ENCODE measurements at places on chromosomes 3 and 15.
A peak's percentile ranks its signal among the peaks of the same experiment; 100 is the strongest.

- DNase-seq: no peak
These were observed 18.8 kb upstream of the PRKCI start for GRCh38 chr3:170203457-170203856.

DNA sequence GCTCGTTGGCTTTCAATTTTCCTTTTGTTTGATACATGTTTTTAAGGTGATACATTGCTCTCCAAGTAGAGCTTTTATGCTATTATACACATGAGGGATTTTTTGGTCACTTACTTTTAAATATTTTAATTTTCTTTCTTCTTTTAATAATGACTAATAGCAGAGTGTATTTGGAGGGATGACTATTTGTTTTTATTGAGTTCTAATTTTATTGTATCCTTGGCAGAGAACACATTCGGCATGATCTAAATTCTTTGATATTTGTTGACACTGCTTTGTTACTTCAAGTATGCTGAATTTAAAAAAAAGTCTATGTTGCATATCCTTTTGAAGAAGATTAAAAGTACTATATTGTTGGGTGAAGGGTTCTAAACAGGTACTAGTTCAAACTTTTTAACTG is 149.9 kb upstream of the PDZRN3 start:
- no peak for DNase-seq

GRCh38 chr3:121165397-121165837 is 257.4 kb downstream of the STXBP5L start:
- no peak for DNase-seq

GRCh38 chr15:85452436-85452835 is 72.0 kb downstream of the AKAP13 start:
- DNase-seq: no peak

DNA sequence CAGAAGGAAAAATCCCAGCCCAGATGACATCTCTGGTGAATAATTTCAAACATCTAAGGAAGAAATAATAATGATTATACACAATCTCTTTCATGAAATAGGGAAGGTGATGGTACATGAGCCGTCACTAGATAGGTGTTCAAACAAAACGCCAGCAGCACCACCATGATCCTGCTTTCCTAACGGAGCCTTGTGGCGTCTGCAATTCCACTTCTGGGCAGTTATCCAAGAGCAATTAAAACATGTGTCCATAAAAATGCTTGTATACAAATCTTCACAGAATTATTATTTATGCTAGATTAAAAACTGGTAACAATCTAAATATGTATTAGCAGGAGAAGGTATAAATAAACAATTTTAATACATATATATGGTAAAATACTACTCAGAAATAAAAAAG is 33.7 kb downstream of the RTP4 start:
- no peak for DNase-seq

DNA sequence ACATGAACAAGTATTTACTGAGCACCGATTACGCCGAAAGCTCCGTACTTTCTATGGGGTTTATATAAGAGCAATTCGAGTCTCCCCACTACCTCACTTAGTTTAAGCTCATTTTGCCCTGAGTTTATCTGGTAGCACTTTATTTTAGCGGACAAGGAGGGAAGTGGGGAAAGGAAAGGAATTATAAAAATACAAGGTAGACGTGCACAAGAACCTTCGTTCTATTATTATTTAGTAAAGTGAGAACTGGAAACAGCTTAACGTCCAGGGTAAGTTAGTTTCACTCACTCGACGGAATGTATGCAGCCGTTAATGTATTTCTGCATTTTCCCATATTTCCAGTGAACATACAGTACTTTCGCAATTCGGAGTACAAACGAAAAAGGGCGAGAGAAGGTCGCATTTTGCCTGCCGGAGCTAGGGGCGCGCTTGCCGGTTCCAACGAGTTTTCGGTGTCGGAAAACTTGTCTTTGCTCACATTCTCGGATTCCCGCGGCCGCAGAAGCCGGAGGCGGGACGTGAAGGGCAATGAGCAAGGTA is 1.2 kb upstream of the STT3B start:
- DNase-seq: peak; percentile 86

Measured in inflammatory macrophage treated with lipopolysaccharide for 4 hours (primary cell).